ENCODE measurements at places on chromosomes 3 and 15. TPM values are rescaled to one million over a fixed set of nuclear protein-coding genes. Genes with fewer than 3 reads are reported as not detected.

GRCh38 chr15:29528276-29528675 is 258.7 kb upstream of the NSMCE3 start:
- no peak for DNase-seq

- no peak for DNase-seq
These were observed 2.2 kb downstream of the MAN2C1 start for GRCh38 chr15:75366163-75366562.

DNA sequence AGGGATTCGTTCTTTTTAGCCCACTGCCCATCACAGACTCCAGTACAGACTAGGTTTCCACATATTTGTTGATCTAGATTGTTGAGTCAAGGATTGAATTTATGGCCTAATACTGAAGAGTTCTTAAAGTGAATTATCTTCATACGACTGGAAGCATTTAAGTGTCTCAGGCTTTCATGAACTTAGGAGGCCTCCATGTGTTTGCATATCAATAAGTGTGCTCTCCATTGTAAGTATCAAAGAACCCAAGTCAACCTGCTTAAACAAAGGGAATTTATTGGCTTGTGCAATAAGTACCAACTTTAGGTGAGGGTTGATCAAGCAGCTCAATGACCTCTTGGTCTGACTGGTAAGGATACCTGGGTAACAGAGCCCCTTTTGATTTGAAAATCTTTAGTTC is 382.1 kb downstream of the PDCD6IP start:
- no peak for DNase-seq

GRCh38 chr15:74873756-74874424 is 725 bp upstream of the SCAMP2 start:
- DNase-seq, result peak; percentile 20

GRCh38 chr15:69172847-69173246 is 12.4 kb downstream of the GLCE start:
- no peak for DNase-seq

- no peak for DNase-seq
These were observed 3.8 kb downstream of the TYRO3 start for GRCh38 chr15:41562784-41563198.

DNA sequence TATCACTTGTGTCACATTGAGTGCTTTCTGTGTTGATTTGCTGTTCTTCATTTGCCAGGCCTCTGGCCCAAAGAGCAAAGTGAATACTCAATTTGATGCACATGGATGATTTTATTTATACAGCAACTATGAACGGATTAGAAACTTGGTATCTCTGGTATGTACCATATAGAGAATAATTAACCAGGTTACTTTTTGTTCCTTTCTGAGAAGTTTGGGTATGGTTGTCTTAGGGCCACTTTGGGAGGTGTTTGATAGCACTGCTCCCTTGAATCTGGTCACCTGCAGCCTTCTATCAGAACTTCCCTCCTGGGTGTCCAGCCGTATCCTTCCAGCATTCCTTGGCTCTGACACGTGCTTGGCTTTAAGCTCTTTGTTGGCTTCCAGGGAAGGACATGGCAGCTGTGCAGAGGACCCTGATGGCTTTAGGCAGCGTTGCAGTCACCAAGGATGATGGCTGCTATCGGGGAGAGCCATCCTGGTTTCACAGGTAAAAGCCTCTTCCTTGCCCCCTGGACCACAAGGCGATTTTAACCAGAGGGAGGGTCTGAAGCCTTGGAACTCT is 12.7 kb downstream of the TAGLN3 start:
- DNase-seq, result no peak

- peak; percentile 65 for DNase-seq
These were observed 23.7 kb upstream of the RNU6-1 start for GRCh38 chr15:67863442-67863987.

GRCh38 chr15:95325763-95326404 is 1004.6 kb upstream of the NR2F2 start:
- DNase-seq, result no peak

DNA sequence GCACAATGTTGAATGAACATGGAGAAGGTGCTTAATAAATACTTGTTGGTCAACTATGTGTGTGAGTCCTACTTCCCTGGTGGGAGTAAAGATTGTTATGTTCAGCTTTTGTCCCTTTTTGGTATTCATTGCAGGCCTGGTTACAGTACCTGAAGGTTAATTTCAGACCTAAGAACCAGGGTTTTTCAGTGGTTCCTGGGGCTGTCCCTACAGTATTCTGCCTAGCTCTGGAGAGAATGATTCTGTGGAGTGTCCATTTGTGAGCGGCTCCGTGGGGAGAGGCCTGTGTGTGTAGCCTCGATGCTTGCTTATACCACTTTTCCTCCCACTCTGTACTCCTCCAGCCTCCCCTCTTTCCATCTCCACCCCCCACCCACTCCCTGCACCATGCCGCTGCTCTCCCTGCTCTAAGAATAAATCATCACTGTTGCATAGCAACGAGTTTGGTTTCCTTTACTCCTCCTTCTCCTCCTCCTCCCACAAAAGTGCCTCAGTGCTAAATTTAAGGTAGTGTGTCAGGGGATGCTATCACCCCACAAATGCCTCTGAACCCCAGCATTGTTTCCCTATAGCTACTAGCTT is 150.6 kb upstream of the ROPN1 start:
- no peak for DNase-seq

GRCh38 chr3:12947504-12948369 is 106.4 kb upstream of the RPL32 start:
- peak; percentile 37 for DNase-seq

GRCh38 chr3:33980252-33980651 is 181.8 kb downstream of the PDCD6IP start:
- DNase-seq, result peak; percentile 77

DNA sequence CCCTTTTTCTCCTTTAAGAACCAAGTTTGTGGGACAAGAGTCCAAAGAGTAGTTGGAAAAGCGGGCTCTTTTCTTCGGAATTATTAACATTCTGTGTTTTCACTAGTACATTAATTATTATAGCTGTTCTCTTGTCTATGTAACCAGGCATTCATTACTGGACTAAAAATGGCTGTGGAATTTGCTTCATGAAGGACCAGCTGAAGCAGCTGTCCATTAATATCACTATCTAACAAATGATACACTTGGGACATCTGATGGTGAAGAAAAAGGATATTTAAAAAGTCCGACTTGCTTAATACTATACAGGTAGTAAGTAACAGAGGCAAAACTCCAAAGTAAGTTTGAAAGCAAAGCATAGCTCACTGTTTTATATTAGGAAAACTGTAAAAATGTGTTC is 728.9 kb upstream of the DPPA4 start:
- DNase-seq, result no peak

DNA sequence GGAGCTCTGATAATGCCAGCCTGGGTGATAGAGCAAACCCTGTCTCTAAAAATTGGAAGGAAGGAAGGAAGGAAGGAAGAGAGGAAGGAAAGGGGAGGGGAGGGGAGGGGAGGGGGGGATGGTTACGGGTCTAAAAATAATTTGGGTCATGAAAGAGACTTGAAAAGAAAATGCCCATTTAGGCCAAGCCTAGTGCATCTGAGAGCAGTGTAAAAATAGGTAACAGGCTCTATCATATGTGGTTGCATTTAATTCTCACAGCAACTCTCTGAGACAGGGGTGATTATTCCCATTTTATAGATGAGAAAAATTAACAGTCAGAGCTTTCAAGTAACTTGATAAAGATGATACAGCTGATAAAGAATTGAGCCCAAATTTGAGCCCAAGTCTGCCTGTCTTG is 3.6 kb upstream of the ECE2 start:
- no peak for DNase-seq

The BNC1 gene
- total RNA-seq, result 18.1 TPM

Measured in HT1080 (cell line).